RWPE2 (cell line): ENCODE measurements at places on chromosomes 6 and 20.

DNA sequence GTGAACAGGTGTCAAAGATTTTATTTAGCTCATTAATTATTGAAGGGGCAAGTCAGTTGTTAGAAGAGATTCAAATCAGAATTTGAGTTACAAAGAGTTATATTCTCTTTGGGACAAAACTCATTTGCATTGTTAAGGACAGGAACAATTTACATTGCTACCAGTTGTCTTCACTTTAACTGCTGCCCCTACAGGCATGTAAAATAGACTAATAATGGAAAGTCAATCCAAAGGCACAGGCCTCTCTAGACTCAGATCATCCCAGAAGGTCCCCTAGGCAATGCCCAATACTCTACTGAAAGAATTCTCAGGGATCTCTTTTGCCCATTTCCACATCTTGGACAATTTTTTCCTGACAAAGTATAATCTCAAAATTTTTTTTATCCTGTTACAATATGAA is 95.7 kb downstream of the SCP2D1 start:
- no peak for DNase-seq
- H3K27me3 ChIP-seq, result peaks cover 5% of the 10 kb centered on the region
- no peak overlapping the region for H3K27ac ChIP-seq
- no peaks in the 10 kb centered on the region for H3K36me3 ChIP-seq

GRCh38 chr6:113018351-113019151 is 671.4 kb downstream of the RFPL4B start:
- H3K4me3 ChIP-seq, result no peak overlapping the region
- no peaks in the 10 kb centered on the region for H3K27me3 ChIP-seq
- DNase-seq, result no peak
- peak overlapping the region; percentile 50 for H3K27ac ChIP-seq
- no peaks in the 10 kb centered on the region for H3K36me3 ChIP-seq
- peaks cover 3% of the 10 kb centered on the region for H3K4me1 ChIP-seq

GRCh38 chr6:167287513-167288048 is 3.5 kb upstream of the UNC93A start:
- H3K4me1 ChIP-seq, result no peaks in the 10 kb centered on the region
- H3K36me3 ChIP-seq, result no peaks in the 10 kb centered on the region
- H3K27ac ChIP-seq, result no peak overlapping the region
- DNase-seq, result no peak

DNA sequence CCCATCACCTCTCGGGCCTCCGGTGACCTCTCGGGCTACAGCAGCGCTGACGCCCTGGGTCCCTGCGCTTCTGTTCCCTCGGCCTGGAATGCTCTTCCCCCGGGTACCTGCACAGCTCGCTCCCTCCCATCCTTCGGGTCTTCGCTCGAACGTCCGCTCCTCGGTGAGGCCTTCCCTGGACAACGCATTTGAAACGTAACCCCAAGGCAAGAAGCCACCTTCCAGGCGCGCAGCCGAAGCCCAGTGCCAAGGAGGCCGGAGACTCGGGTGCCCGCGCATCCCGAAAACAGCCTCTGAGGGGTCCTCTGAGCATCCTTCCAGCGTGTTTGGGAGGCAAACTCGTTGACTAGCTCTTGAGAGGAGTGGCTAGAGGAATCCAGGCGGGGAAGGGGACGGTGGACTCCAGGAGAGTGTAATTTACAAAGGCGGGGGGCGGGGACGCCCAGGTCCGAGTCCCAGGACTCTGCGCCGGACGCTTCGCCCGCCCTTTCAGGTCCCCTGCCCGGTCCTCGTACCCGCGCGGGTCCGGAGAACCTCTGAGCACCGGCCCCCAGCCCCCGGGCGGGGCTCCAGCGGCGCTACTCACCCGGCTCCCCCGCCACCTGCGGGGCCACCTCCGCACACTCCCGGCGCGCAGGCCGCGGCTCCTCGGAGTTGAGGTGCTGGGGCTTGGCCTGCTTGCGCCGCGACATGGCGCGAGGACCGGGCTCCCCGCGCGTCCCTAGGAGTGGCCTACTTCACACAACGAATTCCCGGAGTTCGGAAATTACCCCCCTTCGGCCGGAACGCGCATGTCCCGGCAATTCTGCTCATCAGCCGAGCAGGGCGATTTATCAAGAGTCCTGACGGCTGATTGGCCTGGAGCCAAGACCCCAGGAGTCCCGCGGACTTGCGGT is 86.8 kb downstream of the ZFP64 start:
- peak overlapping the region; percentile 44 for H3K4me3 ChIP-seq
- H3K4me1 ChIP-seq, result no peaks in the 10 kb centered on the region
- H3K27ac ChIP-seq, result no peak overlapping the region
- H3K27me3 ChIP-seq, result no peaks in the 10 kb centered on the region
- peak; percentile 90 for DNase-seq
- no peaks in the 10 kb centered on the region for H3K36me3 ChIP-seq

DNA sequence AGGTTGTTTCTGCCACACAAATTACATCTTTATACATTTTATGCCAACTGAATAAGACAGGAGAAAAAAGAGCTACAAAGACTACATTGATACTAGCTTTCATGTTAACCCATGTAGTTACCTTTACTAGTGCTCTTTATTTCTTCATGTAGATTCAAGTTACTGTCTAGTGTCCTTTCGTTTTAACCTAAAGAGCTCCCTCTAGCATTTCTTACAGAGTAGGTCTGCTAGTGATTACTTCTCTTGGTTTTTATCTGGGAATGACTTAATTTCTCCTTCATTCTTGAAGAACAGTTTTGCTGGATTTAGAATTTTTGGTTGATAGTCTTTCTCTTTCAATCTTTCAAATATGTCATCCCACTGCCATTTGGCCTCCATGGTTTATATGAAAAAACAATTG is 21.2 kb upstream of the NOP56 start:
- H3K27me3 ChIP-seq, result no peaks in the 10 kb centered on the region
- DNase-seq, result no peak
- H3K36me3 ChIP-seq, result no peaks in the 10 kb centered on the region
- no peak overlapping the region for H3K4me3 ChIP-seq
- H3K27ac ChIP-seq, result no peak overlapping the region
- H3K4me1 ChIP-seq, result no peaks in the 10 kb centered on the region

DNA sequence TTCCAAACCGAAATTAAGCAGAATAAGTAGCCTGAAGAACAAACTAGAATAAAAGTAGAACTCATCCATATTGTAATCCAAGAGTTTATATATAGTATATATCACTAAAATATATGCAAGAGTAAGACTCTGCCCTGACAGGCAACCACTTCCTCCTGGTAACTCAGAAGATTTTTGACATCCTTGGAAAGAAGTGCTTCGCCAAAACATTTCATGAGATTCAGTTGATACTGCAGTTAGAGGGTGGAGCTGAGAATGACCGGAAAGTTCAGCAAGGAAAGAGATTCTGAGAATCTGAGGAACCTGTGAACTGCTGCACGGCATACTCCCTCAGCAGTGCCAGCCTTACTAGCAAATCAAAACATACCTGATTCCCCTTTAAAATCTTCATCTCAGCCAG is 79.6 kb downstream of the CDK19 start:
- DNase-seq, result no peak
- H3K27me3 ChIP-seq, result no peaks in the 10 kb centered on the region
- H3K27ac ChIP-seq, result no peak overlapping the region
- no peak overlapping the region for H3K4me3 ChIP-seq
- no peaks in the 10 kb centered on the region for H3K36me3 ChIP-seq

- peak; percentile 40 for DNase-seq
- no peaks in the 10 kb centered on the region for H3K27me3 ChIP-seq
- no peak overlapping the region for H3K4me3 ChIP-seq
- H3K27ac ChIP-seq, result no peak overlapping the region
Observed at GRCh38 chr20:33971147-33971975, 22.4 kb upstream of the RALY start.

DNA sequence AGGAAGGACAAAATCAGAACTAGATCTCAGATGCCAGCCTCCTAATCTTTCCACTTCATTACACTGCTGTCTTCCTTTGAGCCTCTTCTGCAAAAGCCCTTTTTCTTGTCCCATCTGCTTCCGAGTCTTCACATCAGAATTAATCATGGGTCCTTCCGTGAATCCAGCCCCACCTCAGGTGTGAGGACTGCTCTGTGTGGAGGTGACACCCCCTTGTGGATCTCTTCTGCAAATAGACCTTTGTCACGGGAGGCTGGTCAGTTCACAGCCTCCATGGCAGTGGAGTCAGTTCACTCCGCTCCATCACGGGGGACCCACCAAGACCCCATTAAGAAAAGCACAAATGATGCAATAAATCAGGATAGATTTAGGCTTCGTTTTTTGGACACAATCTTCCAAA is 171.1 kb downstream of the ADAT2 start:
- no peak for DNase-seq
- H3K4me3 ChIP-seq, result no peak overlapping the region
- no peaks in the 10 kb centered on the region for H3K27me3 ChIP-seq
- no peaks in the 10 kb centered on the region for H3K36me3 ChIP-seq
- H3K4me1 ChIP-seq, result no peaks in the 10 kb centered on the region
- no peak overlapping the region for H3K27ac ChIP-seq
